Nephron progenitor cell (in vitro differentiated cells): ENCODE measurements at places on chromosomes 3 and 15.

DNA sequence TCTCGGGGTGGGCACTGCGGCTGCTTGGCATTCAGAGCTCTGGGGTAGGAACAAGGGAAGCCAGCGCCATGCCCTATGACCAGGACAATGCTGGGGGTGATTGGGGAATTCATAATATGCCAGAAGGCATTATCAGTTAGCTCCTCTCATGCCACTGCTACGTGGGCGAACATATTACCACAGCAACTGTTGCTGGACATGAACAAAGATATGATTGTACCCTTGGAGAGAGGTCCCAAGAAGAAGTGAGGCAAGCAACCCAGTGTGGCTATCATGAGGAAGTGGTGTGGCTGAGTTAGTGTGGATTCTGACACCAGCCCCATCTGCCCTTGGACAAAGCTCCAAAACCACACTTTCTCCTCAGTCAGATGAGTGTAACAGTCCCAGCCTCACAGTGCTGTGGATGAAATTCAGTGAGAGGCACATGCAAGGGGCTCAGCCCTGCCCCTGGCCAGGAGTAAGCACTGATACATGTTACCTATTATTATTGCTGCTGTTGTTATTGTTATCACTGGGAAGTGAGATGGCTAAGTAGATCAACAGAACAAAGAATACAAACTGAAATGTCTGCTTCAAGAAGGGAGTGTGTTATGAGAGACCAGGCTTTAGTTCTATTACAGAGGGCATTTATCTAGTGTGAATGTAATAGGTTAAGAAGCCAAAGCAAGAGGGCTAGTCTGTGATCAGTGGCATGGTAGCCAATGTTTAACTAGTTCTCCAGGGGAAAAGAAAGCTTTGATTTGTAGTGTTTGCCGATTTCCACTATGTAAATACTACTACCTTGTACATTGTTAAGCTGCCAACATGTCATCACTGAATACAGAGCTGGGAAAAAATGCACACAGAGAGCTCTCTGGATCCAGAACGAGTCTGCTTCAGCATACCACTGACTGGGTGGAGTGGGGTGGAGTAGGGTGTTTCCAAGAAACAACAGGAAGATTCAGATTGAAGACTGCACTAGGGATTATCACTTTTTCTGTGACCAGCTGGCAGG, 222.3 kb upstream of the EIF1B start:
- peaks cover 4% of the 10 kb centered on the region for H3K27me3 ChIP-seq
- H3K4me1 ChIP-seq, result no peaks in the 10 kb centered on the region
- H3K27ac ChIP-seq, result peak overlapping the region; percentile 17
- H3K4me3 ChIP-seq, result no peak overlapping the region

- H3K36me3 ChIP-seq, result peaks cover 16% of the 10 kb centered on the region
- no peak overlapping the region for H3K4me3 ChIP-seq
- H3K27me3 ChIP-seq, result peaks cover 19% of the 10 kb centered on the region
- no peak overlapping the region for H3K27ac ChIP-seq
These were observed 3.8 kb upstream of the ABHD5 start for GRCh38 chr3:43686700-43687498.

DNA sequence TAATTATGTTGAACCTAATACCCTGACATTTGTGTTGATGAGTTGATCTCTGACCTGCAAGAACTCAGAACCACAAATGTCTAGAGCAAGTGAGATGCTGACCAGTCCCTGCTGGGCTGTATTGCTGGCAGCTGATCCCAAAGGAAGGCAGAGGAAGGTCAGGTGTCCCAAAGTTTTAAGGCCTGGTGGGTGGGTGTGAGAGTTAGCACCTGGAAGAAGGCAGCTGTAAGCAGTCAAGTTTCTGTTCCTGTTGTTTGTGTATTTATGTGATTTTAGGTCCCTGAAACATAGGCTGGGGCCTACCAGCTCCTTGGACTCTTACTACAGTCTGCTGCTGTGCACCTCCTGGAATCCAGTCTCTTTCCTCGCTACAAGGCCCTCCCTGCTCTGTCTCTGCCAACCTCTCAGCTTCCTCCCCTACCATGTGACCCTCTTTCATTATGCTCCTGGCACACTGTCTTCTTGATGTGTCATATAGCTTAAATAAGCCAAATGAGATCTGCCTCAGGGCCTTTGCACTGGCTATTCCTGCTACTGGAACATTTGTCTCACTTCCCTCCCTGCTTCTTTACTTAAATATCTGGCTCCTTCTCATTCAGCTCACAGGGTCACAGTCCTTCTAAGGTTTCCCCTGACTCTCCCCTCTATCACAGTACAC, 31.0 kb upstream of the ATOSA start:
- no peak overlapping the region for H3K4me3 ChIP-seq
- H3K27me3 ChIP-seq, result peaks cover 24% of the 10 kb centered on the region
- H3K36me3 ChIP-seq, result no peaks in the 10 kb centered on the region
- no peak for DNase-seq
- H3K27ac ChIP-seq, result no peak overlapping the region

DNA sequence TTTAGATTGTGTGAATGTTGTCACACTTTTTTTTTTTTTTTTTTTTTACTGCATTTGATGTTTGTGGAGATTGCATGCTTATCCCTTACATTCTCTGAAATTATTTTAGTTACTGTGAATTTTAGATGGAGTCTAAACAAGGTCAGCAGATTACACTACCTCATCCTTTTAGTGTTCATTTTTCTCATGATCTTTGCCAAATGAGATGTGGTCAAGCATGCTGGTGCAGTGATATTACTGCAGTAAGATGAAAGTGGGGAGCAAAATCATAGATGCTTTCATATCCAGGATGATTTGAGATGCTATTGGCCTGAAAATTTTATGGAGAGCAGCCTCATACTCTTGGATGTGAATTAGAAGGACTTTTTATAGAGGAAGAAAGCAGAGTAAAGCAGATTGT, 45.8 kb downstream of the SLC25A26 start:
- H3K36me3 ChIP-seq, result peaks cover 36% of the 10 kb centered on the region
- peaks cover 7% of the 10 kb centered on the region for H3K4me1 ChIP-seq
- no peak overlapping the region for H3K27ac ChIP-seq
- H3K4me3 ChIP-seq, result no peak overlapping the region

GRCh38 chr3:149011676-149012075, 20.3 kb downstream of the GYG1 start:
- peaks cover 36% of the 10 kb centered on the region for H3K36me3 ChIP-seq
- no peak overlapping the region for H3K27ac ChIP-seq
- no peaks in the 10 kb centered on the region for H3K27me3 ChIP-seq
- H3K4me3 ChIP-seq, result no peak overlapping the region
- no peak for DNase-seq

DNA sequence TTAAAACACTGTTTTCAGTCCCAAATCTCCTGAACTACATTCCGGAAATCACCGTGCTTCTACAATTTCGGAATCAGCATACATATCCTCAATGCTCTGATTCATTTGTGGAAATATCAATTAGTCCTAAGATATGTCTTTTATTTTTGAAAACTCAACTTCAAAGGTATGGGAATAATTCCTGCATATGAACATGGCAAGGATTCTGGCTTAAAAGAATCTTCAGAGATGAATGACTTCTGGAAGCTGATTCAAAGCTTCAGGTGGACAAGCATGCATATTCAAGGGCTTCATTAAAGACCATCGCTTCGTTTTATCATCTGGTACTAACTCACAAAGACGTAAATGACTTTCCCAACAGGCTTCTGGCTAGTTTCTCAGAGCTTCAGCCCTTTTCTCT, 246.0 kb upstream of the LRRN1 start:
- H3K27ac ChIP-seq, result no peak overlapping the region
- no peak overlapping the region for H3K4me3 ChIP-seq
- no peaks in the 10 kb centered on the region for H3K4me1 ChIP-seq
- H3K27me3 ChIP-seq, result no peaks in the 10 kb centered on the region
- no peak for DNase-seq
- no peaks in the 10 kb centered on the region for H3K36me3 ChIP-seq

DNA sequence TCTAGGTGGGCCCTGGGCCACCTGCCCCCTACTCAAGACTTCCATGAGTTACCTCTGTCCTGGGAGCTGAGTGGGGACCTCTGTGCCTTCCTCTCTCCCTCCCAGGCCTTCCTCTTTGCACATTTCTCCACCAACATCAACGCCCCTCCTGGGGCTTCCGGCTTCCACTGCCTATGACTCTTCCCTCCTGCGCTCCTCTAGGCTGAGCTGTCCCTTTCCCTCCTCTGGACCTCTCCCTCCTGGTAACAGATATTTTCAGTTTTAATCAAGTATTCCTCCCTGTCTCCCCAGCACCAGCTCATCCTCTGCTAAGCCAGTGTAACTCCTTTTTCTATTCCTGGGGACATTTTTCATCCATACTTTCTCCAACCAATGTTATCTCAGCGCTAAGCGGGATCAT, 160.4 kb downstream of the RAB11A start:
- H3K4me1 ChIP-seq, result peaks cover 11% of the 10 kb centered on the region
- DNase-seq, result no peak
- peaks cover 9% of the 10 kb centered on the region for H3K36me3 ChIP-seq
- H3K4me3 ChIP-seq, result no peak overlapping the region
- no peak overlapping the region for H3K27ac ChIP-seq

- peaks cover 6% of the 10 kb centered on the region for H3K27me3 ChIP-seq
- H3K4me3 ChIP-seq, result peak overlapping the region; percentile 36
- peaks cover 28% of the 10 kb centered on the region for H3K4me1 ChIP-seq
- peak; percentile 3 for DNase-seq
- peak overlapping the region; percentile 92 for H3K27ac ChIP-seq
- no peaks in the 10 kb centered on the region for H3K36me3 ChIP-seq
These were observed 1351.5 kb downstream of the ZPLD1 start for GRCh38 chr3:103786296-103786695.

- no peak for DNase-seq
- no peak overlapping the region for H3K4me3 ChIP-seq
- no peaks in the 10 kb centered on the region for H3K27me3 ChIP-seq
- no peaks in the 10 kb centered on the region for H3K36me3 ChIP-seq
- H3K27ac ChIP-seq, result no peak overlapping the region
These were observed 386.0 kb upstream of the RARB start for GRCh38 chr3:25041871-25042584.

DNA sequence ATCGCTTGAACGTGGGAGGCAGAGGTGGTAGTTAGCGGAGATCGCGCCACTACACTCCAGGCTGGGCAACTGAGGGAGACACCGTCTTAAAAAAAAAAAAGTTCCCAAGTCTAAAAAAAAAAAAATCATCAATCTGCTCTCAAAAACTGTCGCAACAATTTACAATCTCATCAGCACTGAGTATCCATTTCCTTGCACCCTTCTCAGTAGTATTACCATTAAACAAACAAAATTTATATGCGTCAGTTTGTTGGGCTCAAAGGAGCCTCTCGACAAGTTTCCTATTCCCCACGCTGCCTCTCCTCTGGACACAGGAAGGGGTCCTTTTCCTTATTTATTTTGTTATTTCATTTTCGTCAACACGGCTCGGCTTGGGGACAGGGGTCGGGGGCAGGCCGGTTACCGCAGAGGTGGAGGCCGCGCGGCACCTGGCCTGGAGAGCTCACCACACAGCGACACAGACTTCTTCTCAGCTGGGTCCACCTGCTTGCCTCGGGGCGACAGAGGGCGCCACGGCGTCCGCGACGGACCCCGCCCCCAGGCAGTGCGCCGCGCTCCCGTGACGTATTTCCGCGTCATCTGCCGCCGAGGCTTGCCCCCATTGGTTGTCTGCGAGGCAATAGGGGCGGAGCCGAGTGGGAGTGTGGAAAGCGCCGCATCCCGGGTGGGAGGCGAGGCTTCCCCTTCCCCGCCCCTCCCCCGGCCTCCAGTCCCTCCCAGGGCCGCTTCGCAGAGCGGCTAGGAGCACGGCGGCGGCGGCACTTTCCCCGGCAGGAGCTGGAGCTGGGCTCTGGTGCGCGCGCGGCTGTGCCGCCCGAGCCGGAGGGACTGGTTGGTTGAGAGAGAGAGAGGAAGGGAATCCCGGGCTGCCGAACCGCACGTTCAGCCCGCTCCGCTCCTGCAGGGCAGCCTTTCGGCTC, at the start of gene MAP2K1:
TSS of gene MAP2K1 (plus strand) at position 709 of the 920 bp plus-strand sequence. CDS start 436 bp downstream, outside the sequence.
- peaks cover 40% of the 10 kb centered on the region for H3K4me1 ChIP-seq
- DNase-seq, result peak; percentile 98
- H3K36me3 ChIP-seq, result peaks cover 18% of the 10 kb centered on the region
- H3K4me3 ChIP-seq, result peak within 1 kb of the TSS; percentile 96
- no peaks in the 10 kb centered on the region for H3K27me3 ChIP-seq
- H3K27ac ChIP-seq, result peak within 1 kb of the TSS; percentile 97

DNA sequence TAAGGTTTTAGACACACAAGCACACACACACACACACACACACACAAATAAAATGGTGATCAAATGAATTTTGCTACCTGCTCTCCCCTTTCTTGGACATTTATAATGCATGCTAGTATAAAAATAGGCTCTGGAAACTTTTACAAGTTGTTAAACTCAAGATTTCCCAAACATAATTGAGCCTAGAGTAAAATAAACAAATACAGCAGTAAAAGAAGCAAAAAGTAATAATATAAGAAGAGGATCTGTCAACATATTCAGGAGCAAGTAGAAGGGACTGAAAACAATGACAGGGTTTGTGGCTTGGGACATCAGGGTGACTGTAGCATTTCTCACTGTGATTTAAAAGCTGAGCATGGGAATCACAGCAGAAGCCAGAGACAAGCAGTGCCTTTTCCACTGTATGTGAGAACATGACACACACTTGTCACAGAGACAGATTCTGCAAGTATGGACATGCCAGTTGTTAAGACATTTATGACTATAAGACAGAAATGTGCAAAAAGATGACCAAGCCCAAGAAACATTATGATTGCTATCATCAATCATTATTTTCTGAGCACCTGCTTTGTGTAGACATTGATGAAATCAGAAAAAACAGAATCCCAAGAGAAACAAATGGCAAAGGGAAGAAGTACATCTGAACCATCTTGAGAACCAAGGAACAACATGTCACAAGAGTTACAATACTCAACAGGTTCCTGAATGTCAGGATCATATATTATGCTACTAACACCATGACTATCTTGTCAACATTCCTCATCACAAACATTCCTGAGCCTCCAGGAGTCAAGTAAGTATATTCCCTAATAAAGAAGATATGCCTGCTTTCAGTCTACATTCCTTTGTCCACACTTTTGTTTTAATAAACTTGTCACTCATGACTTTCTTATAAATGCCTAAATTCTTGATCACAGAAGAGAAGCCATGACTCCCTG, 7.1 kb downstream of the THRB start:
- H3K36me3 ChIP-seq, result no peaks in the 10 kb centered on the region
- no peaks in the 10 kb centered on the region for H3K4me1 ChIP-seq
- no peak overlapping the region for H3K4me3 ChIP-seq
- DNase-seq, result no peak
- H3K27me3 ChIP-seq, result peaks cover 36% of the 10 kb centered on the region

- DNase-seq, result no peak
- no peak overlapping the region for H3K4me3 ChIP-seq
- H3K27ac ChIP-seq, result peak overlapping the region; percentile 78
- peaks cover 25% of the 10 kb centered on the region for H3K4me1 ChIP-seq
These were observed 130.4 kb downstream of the PPM1L start for GRCh38 chr3:160886421-160886820.

DNA sequence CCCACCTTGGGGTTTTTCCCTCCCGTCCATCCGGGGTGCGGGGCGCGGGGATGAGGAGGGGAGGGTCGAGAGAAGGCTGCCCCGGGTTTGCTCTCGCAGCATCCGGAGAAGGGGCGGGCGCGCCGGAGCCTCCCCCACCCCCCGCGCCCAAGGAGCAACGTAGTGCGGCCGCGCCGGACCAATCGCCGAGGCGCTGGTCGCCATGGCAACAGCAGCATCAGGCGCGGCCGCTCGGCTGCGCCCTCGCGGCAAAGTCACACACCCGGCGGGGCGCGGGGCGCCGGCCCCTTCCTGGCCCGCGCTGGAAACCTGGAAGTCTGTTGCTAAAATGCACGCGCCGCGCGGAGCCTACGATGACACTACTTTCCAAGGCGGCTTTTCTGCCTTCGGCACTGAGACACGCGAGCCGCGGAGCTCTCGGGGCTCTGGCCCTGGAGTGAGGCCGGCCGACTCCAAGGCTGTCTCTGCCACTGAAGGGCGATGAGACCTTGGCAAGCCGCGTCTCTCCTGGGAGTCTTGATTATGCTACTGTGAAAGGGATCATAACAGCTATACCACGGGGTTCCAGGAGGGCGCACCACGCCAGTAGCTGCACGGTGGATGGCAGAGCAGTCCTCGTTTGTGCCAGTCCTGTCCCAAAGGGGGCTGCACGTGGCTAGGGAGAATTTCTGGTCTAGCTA, at the start of gene IQSEC1:
TSS of gene IQSEC1 (minus strand) at position 104 of the 680 bp plus-strand sequence. CDS start 415 bp downstream, outside the sequence.
- DNase-seq, result peak; percentile 83
- H3K27me3 ChIP-seq, result peaks cover 81% of the 10 kb centered on the region
- no peaks in the 10 kb centered on the region for H3K36me3 ChIP-seq
